Epithelial cell of prostate (primary cell): ENCODE measurements at places on chromosomes 1 and 21.

- DNase-seq: no peak
Observed at GRCh38 chr21:29299046-29299915, 559 bp downstream of the BACH1 start.

DNA sequence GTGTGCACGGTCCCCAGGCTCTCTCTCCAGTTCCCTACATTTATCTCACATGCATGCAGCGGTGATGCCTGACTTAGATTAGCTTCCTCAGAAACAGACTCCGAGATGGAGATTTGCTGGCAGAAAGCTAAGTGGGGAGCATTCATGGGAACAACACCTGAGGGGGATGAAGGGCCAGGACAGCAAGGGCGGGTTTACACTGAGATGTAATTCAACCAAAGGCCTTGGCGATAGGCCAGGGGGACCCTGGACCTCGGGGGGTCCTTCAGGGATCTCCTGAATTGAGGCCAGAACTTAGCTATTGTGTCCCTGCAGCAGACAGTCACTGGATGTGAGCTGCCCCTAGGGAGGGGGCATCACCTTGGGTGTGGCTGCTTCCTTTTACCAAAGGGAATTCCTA is 246.1 kb upstream of the CSF3R start:
- no peak for DNase-seq

DNA sequence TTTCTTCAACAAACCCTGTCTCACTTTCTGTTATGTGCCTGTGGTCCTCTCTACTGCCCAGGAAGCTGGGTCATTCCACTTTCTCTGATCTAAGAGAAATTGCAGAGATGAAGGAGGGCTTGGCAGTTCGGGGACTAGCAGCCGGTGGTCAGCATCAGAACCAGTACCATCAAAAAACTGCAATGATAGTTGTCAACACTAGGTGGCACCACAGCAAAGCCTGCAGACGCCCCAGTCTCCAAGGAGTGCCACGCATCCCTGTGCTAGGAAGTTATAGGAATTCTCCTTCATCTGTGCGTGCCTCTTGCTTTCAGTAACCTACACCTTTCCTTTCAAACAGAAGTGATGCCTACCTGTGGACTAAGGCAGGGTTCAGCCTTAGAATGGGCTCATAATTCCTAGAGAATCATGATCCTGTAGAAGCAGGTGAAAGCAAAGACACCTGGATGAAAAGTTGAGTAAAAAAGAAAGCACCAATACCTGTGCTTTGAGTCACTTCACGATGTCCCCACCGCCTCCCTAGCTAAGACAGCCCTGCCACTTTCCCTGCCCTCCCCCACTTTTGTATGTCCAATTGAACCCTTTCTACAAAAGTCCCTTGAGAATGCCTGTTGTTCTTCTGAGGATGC is 129.2 kb downstream of the ADAMTS1 start:
- DNase-seq: no peak

- no peak for DNase-seq
Observed at GRCh38 chr1:20978413-20978812, 191.3 kb upstream of the HP1BP3 start.

DNA sequence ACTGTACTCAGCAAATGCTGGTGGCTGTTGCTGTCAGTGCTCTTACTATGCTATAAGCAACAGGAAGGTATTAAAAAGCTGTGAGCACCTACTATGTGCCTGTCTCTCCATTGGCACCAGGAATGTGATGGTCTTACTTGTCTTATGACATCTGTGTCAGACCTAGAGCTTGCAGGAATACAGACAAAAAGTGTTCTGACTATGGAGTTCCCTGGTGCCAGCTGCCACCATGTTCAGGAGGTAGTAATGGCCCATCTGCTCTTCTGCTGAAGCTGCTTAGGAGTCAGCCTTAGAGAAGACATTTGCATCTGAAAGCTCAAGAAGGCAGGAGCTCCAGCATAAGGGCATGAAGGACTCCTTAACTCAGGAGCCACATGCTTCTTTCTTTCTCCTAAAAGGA is 52.3 kb downstream of the MAB21L3 start:
- no peak for DNase-seq

- no peak for DNase-seq
Observed at GRCh38 chr1:59204001-59204400, 92.9 kb upstream of the FGGY start.

GRCh38 chr1:6465461-6466005 is 440 bp downstream of the TNFRSF25 start:
- DNase-seq: no peak

GRCh38 chr1:88763649-88764406 is 79.8 kb downstream of the PKN2 start:
- DNase-seq: no peak

DNA sequence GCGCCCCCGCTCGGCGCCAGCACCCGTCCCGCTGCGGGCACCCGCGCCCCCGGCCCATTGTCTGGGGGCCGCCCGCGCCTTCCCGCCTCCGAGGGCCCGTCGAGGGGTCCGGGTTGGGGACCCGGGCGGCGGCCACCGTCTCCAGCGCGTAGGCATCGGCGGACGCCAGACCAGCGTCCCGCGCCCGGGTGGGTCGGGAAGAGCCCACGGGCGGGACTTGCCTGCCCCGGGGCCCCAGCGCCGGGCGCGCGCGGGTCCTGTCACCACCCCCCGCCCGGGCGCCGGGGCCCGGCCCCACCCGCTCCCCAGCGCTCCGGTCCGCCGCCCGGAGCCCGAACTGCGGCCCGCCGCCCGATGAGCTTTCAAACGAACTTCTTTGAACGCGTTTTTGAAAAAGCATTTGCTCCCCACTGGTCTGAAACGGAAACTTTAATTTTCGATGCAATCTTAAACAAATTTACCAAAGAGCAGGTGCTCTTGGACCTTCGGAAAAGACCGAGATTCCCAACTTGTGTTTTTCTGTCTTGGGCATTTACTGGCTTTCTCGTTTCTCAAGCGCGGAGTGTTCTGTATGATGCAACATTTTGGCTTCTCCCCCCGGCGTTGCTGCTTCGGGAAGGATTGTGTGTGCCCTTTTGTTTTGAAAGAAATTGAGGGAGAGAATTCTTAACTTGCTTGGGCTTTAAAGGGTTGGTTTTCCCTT is 615 bp downstream of the CLIC4 start:
- DNase-seq: no peak

- no peak for DNase-seq
Observed at GRCh38 chr21:31151156-31152045, 113.1 kb upstream of the KRTAP19-8 start.

DNA sequence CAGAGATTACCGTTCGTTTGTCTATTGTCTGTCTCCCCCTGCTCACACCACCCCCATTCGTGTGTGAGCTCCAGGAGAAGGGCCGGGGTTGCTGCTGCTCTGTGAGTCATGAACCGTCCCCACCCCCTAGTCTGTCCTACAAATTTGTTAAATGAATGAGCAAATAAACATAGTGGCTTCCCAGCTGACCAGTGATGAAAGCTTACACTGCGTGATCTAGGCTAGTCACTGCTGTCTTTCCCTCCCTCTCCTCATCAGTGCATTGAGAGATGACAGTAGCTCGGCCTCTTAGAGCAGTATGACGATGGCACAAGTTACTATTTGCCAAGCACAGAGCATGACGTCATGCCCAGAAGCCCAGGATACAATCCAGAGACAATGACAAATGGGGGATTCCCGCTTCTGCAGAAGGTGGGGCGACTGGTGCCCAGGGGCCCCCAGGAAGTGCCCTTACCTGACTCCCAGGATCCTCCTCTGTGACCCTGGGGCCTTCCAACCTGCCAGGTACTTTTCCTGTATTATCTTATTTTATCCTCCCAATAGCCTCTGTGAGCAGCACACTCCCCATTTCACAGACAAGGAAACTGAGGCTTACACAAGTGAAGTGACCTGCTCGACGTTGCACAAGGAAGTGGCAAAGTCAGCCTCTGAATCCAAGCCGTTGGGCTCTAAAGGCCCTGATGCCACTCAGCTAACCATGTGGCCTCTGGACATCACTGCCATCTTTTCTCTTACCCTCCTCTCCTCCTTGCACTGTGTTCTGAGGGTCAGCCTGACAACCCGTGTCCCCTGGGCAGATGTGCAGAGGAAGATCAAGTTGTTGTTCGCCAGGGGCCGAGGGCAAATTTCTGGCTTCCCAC is 8.6 kb upstream of the EPHA2 start:
- DNase-seq: peak; percentile 89

DNA sequence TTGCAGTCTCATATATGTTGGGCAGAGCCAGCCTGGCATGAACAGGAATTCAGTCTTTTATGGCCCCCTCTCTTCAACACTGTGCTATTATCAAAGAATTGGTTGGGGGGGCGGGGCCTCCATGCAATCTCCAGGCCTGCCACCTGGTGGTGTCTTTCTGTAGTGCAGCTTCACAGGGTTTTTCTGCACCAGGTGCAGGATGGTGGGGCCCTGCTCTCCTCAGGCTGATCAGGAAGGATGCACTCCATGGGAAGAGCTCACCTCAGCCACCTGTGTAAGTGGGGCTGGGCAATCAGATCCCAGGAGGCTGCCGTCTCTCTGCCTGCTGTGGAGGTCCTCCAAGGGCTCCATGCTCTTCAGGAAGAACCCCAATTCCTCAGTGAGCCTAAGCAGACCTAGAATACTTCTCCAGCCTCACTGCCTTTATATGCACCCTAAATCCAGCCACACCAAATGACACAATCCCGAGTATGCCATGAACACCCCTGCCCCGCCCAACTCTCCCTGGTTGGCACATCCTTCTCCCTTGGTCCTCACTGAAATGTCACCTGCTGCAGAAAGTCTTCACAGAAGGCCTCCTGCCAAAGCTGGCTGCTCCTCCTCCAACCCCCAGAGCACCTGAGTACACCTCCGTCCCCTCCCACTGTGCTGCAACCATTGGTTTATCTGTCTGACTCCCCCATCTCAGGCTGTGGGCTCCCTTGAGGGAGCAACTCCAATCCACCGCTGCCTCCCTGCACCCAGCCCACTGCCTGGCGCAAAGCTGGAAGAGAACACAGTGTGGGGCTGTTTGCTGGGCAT is 16.5 kb downstream of the STK40 start:
- DNase-seq: no peak

GRCh38 chr1:177729646-177730045 is 240.2 kb downstream of the SEC16B start:
- DNase-seq: no peak

DNA sequence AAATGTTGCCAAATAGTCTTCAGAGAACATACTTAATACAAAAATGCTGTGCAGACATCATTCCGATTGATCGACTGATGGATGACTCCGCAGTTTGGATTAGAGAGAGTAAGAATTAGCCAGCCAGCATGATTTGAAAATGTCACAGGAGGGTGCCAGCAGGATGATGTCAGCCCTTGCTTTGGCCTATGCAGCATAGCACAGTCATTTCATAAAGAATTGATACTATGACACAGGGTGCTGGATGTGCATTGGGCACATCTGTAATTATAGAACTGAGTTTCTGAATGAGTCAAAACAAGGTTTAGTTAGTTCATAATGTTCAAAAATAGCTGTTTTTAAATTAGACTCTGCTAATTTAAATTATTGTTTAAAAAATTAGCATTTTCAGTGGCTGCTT is 21.6 kb upstream of the TRAF5 start:
- DNase-seq: no peak

GRCh38 chr1:155909894-155910293 is 1.3 kb downstream of the RIT1 start:
- DNase-seq: peak; percentile 68

DNA sequence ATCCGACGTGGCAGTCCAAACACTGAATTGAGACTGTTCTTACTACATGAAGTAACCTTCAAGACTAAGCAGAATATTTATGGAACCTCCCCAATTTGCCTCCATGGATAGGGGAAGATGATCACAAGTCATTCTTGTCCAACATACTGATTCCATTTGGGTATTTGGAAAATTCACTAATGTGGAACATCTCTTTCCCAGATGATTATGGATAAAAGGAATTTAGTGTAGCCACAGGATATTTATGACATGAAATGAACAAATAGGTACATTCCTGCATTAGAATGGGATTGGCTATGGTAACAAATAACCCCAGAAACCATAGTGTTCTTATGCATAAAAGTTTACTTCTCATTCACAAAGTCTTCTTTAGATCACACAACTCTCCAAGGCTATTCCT is 40.2 kb upstream of the SGIP1 start:
- no peak for DNase-seq

DNA sequence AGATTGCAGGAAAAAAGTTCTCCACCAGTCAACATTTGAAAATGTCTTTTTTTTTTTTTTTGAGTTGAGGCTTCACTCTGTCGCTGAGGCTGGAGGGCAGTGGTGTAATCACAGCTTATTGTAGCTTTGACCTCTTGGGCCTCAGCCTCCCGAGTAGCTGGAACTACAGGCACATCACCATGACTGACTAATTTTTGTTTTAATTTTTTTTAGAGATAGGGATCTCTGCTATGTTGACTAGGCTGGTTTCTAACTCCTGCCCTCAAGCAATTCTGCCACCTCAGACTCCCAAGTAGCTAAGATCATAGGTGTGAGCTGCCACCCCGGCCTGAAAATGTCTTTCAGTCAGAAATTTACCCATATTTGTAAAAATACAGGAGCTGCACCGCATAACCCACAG is 30.6 kb upstream of the USP24 start:
- DNase-seq: peak; percentile 64

GRCh38 chr1:16249596-16250241 is 12.7 kb upstream of the CPLANE2 start:
- DNase-seq: no peak

- DNase-seq: no peak
Observed at GRCh38 chr1:107600607-107601160, 364.3 kb downstream of the VAV3 start.

DNA sequence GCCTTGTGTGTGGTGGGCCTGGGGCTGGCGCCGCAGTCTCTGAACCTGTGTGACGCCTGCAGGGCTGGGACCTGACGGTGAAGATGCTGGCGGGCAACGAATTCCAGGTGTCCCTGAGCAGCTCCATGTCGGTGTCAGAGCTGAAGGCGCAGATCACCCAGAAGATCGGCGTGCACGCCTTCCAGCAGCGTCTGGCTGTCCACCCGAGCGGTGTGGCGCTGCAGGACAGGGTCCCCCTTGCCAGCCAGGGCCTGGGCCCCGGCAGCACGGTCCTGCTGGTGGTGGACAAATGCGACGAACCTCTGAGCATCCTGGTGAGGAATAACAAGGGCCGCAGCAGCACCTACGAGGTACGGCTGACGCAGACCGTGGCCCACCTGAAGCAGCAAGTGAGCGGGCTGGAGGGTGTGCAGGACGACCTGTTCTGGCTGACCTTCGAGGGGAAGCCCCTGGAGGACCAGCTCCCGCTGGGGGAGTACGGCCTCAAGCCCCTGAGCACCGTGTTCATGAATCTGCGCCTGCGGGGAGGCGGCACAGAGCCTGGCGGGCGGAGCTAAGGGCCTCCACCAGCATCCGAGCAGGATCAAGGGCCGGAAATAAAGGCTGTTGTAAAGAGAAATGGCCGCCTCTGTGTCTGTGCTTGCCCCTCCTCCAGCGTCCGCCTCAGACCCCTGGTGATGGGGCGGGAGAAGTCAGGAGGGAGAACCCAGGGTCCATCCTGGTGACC is 788 bp downstream of the ISG15 start:
- DNase-seq: no peak

- DNase-seq: no peak
Observed at GRCh38 chr1:240722788-240723187, 110.8 kb upstream of the GREM2 start.

GRCh38 chr1:229124520-229125124 is 146.3 kb upstream of the RAB4A start:
- DNase-seq: no peak

GRCh38 chr1:37434292-37435225 is 39.8 kb upstream of the ZC3H12A start:
- no peak for DNase-seq
